ENCODE measurements at places on chromosomes 16 and 17.

DNA sequence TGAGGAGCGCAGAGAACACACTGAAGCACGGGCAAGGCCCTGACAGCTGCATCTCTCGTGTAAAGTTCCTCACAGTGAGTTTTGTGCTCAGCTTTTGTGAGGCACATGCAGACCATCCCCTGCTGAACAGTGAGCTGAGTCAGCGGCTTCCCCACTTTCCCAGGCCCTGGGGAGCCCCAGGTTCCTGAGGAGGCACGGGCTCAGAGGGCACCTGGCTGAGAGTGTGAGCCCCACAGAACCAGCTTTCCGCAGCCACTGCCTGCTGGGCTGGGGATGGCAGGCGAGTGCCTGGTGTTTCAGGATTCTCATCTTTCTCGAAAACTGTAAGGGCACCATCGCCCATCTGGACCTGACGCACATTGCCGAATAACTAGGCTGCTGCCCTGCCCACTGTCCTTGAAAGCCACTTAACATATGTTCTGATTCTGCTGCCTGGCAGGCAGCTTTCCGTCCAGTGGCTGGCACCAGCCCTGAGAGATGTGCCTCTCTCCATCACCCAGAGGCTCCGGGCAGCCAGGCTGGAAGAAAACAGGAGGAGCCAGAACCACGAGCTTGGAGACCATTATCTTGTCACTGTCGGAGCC is 266.7 kb upstream of the FOXF1 start:
- DNase-seq: no peak

DNA sequence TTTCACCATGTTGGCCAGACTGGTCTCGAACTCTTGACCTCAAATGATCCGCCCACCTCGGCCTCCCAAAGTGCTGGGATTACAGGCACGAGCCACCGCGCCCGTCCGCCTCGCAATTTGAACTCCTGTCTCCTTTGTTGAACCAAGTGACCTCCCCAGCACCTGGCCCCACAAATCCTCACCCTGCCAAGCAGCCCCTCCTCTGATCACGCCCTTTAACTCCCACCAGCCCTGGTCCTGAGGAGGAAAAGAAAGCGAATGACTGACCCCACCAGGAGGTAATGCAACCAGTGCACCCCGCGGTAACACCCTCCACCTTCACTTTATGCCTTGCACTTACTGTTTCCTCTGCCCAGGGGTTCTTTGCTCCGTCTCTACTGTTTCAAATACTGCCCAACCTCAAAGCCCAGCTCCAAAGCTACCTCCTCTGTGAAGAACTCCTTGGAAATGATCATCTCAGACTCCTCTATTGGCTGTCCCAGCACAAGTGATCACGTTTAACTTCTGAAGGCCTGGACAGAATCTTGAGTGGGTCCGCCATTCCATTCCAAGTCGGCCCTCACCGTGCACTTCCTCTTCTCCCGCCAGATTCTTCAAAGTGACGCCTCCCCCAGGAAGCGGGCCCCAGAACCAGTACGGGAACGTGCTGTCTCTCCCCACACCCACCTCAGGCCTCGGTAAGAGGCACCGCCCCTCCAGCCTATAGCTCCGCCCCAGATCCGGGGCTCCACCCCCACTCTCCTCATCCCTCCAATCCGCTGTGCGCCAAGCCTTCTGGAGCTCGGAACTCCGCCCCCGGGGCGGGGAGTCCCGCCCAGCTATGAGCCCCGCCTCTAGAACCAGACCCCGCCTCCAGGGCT is 4.4 kb downstream of the CD19 start:
- DNase-seq: peak; percentile 57

DNA sequence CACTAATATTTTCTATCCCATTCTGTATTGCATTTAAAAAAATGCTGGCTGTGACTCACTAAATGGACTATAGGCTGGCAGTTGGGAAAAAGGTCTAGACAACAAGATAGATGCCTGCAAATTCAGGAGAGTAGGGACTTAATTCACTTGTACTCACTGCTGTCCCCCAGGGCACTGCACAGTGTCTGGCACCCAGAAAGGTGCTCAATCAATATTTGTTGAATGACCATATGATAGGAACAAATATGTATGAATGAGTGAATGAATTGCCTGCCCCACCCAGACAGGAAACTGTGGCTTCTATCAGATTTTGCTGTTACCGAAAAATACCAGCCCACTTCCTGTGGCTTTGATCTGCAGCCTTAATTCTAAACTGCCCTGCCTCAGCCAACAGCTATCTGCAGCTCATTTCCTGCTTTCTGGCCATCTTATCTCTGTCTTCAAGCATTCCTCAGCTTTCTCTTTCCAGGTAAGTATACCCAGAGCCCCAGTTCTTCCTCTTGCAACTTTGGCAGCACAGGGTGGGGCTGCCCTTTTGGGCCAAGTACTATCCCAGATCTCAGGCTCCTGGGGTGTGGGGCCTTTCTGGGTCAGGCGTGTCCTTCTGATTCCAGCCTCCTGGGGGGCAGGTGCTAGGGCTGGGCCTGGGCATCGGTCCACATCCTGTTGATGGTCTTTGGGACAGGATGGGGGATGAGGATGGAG is 15.3 kb upstream of the TNS4 start:
- DNase-seq: peak; percentile 43

GRCh38 chr16:75580-76501 is 2.2 kb upstream of the MPG start:
- no peak for DNase-seq

DNA sequence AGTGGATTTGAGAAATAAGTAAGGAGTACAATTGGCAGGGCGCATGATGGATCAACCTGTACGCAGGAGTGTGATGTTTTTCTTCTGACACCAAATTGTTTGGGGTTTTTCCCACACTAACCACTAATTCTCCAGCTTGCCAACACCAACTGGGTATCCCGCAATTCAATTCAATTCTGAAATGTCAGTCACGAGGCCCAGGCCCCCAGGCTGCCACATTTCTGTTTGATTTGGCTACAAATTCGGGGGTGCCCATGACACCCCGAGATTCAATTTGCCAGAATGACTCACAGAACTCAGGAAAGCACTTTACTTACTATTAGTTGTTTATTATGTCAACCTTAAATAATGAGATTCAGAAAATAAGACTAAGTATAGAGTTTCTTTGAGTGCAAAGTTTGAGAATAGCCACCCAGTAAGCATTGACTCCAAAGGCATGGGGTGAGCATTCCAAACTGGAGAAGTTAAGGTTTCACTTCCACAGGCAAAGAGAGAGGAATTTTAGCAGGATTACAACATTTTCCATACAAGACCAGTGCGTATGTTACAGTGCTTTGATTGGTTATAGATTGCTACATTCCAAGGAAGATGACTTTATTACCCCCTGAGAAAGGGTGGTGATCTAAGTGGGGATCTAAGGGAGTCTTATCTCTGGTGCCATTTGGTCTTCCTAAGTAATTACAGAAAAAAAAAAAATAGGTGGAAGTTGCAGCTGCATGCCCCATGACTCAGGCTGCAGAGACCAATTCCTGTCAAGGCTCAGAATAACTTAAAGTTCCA is 11.5 kb downstream of the SLC46A1 start:
- no peak for DNase-seq

DNA sequence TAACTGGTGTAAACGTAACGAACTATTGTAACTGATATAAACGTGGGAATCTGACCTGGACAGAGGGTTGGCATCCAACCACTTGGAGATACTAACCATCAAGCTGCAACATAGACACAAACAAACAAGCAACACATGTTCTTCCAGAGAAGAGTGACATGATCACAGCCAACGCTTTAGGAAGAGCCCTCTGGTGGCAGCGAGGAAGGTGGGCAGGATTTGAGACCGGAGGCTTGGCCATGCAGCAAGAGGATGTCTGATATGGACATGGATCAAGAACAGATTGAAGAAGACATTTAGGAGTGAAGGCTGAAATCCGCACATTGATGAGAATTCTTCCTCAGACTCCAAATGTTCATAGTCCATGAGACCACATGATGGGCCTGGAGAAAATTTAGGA is 40.3 kb upstream of the TNRC6A start:
- no peak for DNase-seq

DNA sequence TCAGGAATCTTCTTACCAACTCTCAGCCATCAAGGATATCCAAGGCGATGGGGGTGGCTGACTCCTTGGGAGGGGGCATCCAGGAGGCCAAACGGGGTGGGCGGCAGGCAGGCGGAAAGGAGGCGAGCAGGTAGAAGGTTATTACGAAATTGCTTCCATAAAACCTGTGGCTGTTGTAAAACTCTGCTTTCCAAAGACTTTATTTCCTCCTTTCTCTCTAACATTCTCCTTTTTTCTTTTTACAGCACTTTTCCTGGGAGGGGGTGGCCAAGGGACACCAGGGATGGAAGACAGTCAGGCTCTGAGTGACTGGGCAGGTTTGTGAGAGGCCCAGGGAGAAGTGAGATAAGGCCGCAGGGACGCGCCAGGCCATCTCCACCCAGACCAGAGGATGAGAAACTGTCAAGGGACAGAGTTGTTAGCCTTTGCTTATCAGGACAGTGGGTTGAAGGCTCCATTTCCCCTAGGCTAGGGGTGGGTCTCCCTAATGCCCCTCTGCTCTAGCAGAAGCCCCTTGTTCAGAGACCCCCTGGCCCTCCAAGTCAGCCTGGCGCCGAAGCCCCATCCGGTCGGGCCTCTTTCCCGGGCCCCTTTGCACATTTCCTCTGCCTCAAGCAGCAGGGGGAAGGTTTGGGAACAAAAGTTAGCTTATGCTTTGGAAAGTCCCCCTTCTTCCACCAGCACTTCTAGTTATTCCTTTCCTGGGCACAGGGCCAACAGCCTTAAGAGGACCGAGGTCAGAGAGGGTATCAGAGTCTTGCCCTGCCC is 5.0 kb upstream of the HOXB9 start:
- DNase-seq: no peak

DNA sequence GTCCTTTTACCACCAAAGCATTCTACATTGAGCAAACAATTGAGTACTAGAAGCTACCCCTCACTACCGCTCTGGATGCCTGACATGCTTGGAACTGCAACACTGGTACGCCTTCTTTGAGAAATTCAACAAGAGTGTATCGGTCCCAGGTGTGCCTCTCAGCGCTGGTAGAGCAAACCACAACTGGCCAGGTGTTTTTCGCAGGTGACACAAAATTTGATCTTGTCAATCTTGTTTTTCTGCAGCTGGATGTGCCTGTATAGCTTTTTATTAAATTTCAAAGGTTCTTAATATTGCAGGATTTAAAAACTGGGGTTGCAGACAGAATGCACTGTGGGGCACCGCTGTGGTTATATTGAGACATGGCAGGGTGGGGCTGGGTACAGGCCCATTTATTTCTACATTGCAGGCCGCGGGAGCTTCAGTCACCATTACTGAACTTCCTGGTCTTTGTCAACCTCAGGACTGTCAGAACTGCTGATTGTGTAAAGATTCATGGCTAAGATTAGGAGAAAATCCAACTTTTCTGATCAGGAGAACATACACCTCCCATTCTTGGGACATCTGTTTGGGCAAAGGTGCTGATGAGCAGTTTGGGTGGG is 4.5 kb upstream of the SNX20 start:
- no peak for DNase-seq

- no peak for DNase-seq
Measured at GRCh38 chr16:56277075-56277474, 85.8 kb downstream of the GNAO1 start.

- no peak for DNase-seq
Measured at GRCh38 chr17:78129351-78130089, 965 bp upstream of the TMC6 start.
